NCI-H1092 (cell line): ENCODE measurements at places on chromosomes 6 and 20.

GRCh38 chr6:3741477-3741871 lies 10.0 kb downstream of the PXDC1 start:
- DNase-seq: no peak

DNA sequence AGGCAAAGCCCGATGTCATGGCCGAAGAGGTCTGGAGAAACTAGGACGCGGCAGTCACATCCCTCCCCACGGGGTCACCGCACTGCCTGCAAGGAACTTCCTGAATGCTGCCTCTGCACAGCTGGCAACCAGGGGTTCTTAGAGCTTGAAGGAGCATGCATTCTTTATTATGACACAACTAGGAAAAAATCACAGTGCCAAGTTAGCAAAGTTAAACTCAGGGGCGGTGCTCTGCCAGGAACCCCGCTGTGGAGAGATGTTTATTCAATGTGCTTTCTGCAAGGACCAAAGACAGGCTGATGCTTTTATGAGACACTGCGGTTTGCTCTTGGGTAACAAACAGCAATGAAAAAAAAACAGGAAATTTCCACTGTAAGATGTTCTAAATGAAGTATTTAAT lies 287.3 kb upstream of the FOXQ1 start:
- no peak for DNase-seq

DNA sequence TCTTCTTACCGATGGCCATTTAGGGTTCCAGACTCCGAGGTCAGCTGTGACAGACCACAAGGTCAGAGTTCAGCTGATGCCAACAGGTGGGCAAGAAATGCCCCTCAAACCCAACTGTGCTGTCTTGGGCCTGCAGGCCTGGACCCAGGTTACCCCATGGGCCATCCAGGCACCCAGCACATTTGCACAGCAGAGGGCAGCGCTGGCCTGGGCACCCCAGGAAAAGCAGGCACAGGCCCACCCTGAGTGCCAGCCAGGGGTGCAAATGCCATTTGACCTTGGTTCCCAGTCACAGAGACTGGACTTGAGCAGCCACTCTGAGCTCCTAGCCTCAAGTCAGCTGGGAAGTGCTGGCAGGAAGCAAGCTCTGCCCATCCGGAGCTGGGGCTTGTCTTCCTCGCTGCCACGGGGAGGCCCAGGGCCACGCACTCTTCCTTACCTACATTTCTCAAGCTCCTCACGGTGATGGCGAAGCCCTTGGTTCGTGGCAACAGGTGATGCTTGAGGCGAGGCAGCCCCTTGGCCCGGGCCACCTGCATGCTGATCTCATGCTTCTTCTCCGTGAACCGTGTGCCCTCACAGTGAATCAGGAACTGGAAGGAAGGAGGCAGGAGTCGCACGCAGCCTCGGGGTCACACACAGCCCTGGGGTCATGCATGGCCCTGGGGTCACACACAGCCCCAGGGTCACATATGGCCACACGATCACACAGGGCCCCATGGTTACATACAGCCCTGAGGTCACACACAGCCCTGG lies 120.8 kb downstream of the AGPAT4 start:
- DNase-seq: no peak

DNA sequence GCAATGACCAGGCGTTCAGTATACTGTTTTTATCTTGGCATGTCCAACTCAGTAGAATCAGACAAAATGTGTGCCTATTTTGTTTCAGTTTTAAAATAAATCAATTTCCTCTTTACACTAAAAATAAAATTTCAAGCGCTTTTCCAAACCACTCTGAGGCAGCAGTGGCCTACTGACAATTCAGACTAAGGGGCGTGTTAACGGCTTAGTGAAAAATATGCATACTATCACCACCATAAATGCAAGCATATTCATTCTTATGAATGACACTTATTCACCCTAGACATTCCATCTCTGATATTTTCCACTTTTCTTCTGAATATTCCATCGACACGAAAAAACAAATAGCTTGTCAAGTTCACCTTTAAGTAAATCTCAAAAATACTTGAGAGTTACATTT lies 7.5 kb downstream of the TBX18 start:
- no peak for DNase-seq

GRCh38 chr20:50172347-50173013 lies 18.1 kb upstream of the CEBPB start:
- no peak for DNase-seq

DNA sequence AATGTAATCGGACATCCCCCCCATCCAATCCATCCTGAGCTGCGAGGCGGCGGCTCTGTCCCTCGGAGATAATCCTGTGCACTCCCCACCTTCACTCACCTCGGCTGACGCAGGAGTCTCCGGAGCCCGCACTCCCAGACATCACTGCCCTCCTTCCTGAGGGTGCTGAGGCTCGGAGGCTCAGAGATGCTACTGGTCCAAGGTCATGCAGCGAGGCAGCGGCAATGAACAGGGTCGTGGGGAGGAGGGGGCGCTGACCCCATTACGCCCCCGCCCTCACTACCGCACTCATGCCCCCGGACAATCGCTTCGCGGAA lies 485 bp downstream of the ADISSP start:
- no peak for DNase-seq

DNA sequence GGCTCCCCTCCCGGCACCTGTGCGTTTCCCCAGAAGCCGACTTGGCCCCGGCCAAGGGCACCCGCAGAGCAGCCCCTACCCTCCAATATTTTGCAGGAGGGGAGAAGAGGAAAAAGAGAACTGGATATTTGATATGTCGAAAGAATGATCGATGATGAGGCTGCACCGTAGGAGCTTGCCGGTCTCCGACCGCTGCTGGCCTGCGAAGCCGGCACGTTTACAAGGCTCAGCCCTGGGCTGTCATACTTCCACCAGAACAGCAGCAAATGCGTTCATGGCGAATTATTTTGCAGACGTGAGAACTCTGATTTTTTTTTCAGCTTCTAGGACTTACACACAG lies 296.7 kb downstream of the TFAP2C start:
- DNase-seq: no peak

- DNase-seq: no peak
These were observed 32.6 kb downstream of the SIM1 start for GRCh38 chr6:100432136-100432535.

- no peak for DNase-seq
These were observed 203.3 kb upstream of the PRDM1 start for GRCh38 chr6:105882828-105883227.

GRCh38 chr6:112833581-112834131 lies 486.5 kb downstream of the RFPL4B start:
- DNase-seq: no peak

DNA sequence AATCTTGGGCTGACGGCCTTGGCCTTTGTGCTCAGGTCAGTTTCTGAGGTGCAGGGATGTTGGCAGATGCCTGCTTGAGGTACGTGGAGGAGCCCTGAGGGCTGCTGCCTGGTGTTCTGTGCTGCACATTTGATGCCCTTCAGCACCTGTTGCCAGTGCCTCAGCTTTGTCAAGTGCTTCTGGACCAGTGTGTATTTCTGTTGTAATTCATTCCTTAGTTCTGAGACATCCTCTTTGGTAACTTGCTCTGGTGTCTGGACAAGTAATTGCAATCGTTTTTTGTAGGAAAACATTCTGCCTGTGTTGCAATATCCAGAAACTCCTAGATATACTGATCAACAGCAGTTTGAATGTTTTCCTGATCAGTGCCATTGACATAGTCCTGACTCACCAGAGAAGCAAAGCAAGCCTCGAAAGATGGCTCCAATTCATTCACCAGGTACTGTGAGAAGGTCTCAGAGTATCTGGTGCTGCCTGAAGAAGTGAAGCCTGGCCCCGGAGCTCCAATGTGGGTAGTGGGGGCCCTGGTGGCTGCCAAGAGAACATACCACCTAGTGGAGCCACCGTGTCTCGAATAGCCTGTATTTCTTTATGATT lies 26.7 kb downstream of the ZNF337 start:
- no peak for DNase-seq

DNA sequence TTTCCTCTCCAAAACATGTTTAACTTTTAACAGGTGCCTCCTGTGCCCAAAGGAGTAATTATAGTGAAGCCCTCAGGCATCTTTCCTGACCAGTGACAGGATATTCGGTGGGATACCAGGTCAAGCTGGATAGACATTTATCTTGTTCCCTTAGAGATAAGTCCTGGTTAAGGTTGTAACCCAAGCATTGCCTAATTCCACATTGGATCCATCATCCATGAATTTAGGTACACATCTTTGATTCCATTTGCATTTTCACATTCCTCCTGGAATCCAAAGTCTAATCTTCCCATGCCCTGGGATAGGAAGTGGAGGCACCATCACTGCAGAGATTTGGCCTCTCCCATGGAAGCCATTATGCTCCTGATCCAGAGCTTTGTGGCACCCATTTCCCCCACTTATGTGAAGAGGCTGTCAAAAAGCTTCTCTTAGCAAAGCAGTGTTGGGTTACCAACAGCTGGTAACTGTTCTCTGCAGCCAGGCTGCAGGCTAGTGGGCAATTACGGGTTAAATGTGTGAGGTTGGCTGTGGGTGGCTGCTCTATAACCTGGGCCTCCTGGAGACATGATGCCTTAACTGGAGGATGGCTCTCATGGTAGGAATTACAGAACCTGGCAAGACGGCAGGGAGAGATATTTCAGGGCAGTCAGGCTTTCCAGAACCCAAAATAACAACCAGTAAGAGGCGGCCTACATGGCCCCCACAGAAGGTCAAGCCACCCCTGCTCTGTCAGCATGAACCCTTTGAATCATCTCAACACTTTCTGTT lies 96.9 kb upstream of the VGLL2 start:
- no peak for DNase-seq

GRCh38 chr20:3733119-3733995 lies 872 bp downstream of the HSPA12B start:
- DNase-seq: no peak

DNA sequence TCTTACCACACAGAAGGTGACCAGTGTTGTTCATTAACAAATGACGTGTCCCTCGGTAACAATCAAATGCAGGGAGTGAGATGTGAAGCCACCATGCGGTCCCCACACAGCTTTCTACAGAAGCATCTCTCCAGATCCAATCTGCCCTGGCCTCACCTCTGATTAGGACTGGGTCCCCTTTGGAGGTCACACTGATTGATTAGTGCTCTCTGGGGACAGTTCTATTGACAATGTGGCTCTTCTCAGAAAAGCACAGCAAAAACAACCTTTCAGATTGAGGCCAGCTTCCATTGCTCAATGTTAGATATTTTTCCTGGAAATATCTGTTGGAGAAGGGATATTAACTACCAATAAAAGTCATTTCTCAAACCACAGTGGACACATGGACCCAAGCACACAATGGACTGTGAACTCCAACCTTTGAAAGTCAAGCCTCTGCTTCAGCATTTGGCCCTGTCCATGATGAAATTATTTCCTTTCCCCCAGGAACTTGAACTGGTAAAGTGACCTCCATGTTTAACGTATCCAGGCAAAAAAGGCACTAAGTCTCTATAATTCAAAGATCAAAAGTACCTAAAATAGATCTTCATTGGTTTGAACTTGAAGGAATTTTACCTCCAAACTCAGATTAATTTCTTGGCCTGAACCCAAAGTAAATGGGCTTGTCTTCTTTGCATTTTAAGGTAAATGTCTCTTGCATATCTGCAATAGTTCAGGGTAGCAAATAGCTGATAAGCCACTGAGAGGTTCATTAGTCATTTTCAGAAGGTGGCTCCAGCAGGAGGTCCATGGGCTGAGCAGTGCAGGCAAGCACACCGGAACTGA lies 118.5 kb downstream of the FOXA2 start:
- DNase-seq: no peak

GRCh38 chr6:30470968-30471367 lies 18.3 kb upstream of the HLA-E start:
- no peak for DNase-seq

GRCh38 chr20:8082989-8083388 lies 49.1 kb upstream of the PLCB1 start:
- peak; percentile 63 for DNase-seq

DNA sequence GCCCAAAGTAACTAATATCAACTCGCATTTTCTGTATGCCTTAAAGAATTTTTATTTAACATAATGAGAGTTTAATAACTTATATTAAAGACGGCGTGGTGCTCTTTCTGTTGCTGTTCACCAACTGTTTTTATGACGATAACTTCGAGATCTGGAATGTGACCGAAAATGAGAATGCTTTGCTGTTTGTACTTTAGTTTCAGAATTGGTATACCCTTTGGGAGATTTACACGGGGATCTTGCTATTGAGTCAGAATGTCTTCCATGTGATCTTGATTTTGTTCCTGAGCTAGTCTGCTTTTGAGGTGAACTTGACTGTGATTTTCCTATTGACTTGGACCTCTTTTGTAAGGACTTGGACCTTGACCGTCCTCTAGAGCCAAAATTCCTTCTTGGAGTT lies 17.9 kb downstream of the PNRC1 start:
- no peak for DNase-seq

DNA sequence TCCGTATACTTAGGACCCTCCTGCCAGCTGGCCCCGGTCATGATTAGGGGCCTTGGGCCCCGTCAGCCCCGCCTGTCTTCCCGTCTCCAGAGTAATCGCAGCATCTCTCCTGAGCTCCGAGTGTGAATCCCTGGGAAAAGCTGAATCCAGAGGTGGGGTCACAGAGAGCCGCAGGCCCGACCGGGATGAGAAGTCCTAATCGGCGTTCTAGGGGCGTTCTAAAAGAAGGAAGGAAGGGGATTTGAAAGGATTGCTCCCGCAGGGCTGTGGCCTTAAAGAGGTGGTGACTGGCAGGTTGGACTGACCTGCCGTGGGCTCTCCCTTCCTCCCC lies 371 bp downstream of the HMGN4 start:
- no peak for DNase-seq

DNA sequence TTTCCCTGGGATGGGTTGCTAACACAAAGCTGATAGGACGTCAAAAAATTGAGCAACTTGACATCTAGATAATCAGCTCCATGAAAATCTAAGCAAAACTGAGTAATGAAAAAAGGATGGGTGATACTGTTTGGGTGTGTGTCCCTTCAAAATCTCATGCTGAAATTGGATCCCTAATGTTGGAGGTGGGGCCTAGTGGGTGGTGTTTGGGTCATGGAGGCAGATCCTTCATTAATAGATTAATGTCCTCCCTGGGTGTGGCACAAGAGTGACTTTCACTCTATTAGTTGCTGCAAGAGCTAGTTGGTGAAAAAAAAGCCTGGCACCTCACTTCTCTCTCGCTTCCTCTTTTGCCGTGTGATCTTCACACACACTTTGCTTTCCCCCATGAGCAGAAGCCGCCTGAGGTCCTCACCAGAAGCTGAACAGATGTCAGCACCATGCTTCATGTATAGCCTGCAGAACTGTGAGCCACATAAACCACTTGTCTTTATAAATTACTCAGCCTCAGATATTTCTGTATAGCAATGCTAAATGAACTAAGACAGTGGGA lies 160.9 kb downstream of the FRK start:
- no peak for DNase-seq

- no peak for DNase-seq
These were observed 13.5 kb downstream of the MYT1 start for GRCh38 chr20:64177787-64178186.
